ENCODE measurements at places on chromosomes 13 and 19. TPM values are rescaled to one million over a fixed set of nuclear protein-coding genes. Genes with fewer than 3 reads are reported as not detected.

GRCh38 chr13:109157275-109157674 lies 527.9 kb downstream of the MYO16 start:
- no peak overlapping the region for H3K4me3 ChIP-seq
- peaks cover 7% of the 10 kb centered on the region for H3K27me3 ChIP-seq
- H3K4me1 ChIP-seq, result peaks cover 4% of the 10 kb centered on the region
- H3K27ac ChIP-seq, result no peak overlapping the region
- DNase-seq, result no peak

DNA sequence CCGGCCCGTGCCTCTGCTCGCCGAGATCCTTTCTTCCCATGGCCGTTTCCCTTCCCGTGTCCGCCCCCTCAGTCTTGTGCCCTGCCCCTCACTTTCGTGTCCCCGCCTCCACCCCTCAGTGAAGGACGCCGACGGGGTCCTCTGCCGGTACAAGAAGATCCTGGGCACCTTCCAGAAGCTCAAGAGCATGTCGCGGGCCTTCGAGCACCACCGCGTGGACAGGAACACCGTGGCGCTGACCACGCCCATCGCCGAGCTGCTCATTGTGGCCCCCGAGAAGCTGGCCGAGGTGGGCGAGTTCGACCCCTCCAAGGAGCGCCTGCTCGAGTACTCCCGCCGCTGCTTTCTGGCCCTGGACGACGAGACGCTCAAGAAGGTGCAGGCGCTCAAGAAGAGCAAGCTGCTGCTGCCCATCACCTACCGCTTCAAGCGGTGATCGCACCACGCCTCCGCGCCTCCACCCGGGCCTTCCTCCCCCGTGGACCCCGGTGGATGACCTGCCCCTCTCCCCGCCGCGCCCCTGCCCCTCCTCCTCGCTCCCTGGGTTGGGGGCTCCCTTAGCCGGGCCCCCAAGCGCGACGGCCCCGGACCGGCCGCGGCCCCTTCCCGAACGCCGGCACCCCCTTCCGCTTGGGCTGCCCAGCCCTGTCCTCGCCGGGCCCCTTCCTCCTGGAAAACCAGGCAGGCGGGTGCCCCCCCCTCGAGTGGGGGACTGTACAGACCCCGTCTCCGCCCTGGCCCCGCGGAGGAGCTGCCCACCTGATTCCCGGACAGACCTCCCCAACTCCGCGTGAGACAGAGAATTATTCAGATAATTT lies 2.3 kb upstream of the U2AF2 start:
- H3K4me3 ChIP-seq, result peak overlapping the region; percentile 12
- H3K4me1 ChIP-seq, result peaks cover 43% of the 10 kb centered on the region
- peaks cover 18% of the 10 kb centered on the region for H3K36me3 ChIP-seq
- H3K27me3 ChIP-seq, result no peaks in the 10 kb centered on the region
- no peak overlapping the region for H3K27ac ChIP-seq
- DNase-seq, result no peak

DNA sequence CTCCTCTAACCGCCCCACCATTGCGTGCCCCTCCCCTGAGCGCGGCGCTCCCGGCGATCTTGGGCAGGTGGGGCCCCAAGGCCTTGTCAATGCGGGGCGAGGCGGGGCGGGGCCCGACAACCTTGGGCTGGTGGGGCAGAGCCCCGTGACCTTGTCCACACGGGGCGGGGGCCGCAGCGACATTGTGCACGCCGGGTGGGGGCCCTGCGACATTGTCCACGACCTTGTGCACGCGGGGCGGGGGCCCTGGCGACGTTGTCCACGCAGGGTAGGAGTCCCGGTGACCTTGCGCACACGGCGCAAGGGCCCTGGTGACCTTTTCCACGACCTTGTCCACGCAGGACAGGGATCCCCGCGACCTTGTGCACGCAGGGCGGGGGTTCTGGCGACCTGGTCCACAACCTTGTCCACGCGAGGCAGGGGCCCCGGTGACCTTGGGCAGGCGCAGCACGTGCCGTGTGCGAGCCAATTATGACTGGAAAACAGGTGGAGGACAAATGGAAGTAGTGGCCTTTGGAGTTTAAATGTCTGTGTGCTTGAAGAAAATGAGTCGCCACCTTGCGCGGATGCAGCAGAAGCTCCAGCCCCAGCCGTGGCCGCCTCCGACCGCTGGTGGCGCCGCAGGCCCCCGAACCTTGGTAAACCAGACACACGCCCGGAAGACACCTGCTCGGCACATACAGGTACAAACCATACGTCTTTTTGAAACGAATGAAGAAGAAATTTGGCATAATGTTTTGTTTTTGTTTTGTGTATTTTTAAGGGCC lies 62.6 kb downstream of the LATS2 start:
- DNase-seq, result no peak
- H3K4me3 ChIP-seq, result no peak overlapping the region
- H3K27ac ChIP-seq, result no peak overlapping the region
- H3K27me3 ChIP-seq, result peaks cover 4% of the 10 kb centered on the region
- no peaks in the 10 kb centered on the region for H3K36me3 ChIP-seq

FGF22 gene
- total RNA-seq, result not detected

DNA sequence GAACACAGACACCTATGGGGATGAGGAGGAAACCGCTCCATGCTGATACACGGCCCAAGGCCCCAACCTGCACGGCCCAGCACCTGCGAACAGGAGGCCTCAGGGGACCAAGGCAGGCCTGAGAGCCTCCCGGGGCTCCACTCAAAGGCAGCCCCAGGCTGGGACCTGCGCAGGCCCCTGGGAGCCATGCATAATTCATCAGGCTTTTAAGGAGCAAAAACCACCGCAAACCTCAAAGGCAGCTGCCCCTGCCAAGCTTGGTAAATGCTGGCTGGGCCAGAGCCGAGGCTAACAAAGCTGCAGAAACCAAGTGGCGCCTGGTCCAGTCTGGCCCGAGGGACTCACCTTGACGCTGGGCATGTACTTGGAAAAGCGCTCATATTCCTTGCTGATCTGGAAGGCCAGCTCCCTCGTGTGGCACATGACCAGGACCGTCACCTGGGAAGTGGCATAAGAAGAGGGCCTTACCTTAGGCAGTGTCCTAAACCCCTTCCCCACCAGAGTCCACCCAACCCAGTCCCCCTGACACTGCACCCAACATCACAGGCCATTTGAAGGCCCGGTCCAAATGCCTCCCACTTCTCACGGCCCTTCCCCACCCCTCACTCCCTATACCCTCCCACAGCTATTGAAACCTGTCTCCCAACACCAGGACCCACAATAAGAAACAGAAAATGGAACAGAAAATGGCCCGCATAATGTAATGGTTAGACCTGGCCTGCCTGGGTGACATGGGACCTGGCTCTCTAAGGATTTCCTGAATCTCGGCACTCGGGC lies 7.8 kb downstream of the DDX39A start:
- peak overlapping the region; percentile 57 for H3K27ac ChIP-seq
- no peaks in the 10 kb centered on the region for H3K27me3 ChIP-seq
- no peak for DNase-seq
- peaks cover 75% of the 10 kb centered on the region for H3K36me3 ChIP-seq
- peaks cover 56% of the 10 kb centered on the region for H3K4me1 ChIP-seq

- DNase-seq, result no peak
- no peak overlapping the region for H3K27ac ChIP-seq
- H3K4me3 ChIP-seq, result no peak overlapping the region
Measured at GRCh38 chr13:40165316-40165932, 501.0 kb downstream of the FOXO1 start.

DNA sequence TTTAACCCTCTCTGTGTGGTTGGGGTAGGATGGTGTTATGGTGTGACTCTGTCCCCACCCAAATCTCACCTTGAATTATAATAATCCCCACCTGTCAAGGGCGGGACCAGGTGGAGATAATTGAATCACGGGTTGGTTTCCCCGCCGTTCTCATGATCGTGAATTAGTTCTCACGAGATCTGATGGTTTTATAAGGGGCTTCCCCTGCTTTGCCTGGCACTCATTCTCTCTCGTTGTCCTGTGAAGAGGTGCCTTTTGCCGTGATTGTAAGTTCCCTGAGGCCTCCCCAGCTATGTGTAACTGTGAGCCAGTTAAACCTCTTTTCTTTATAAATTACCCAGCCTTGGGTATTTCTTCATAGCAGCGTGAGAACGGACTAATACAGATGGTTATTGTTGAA lies 68.8 kb downstream of the ARHGEF7 start:
- peaks cover 60% of the 10 kb centered on the region for H3K36me3 ChIP-seq
- no peak for DNase-seq
- no peaks in the 10 kb centered on the region for H3K27me3 ChIP-seq
- peaks cover 98% of the 10 kb centered on the region for H3K4me1 ChIP-seq
- H3K4me3 ChIP-seq, result no peak overlapping the region

GRCh38 chr13:44294876-44295275 lies 78.7 kb upstream of the SERP2 start:
- no peak overlapping the region for H3K27ac ChIP-seq
- H3K27me3 ChIP-seq, result peaks cover 10% of the 10 kb centered on the region
- H3K4me3 ChIP-seq, result no peak overlapping the region
- no peak for DNase-seq

- no peak overlapping the region for H3K27ac ChIP-seq
- peaks cover 4% of the 10 kb centered on the region for H3K36me3 ChIP-seq
- H3K4me1 ChIP-seq, result no peaks in the 10 kb centered on the region
- no peak for DNase-seq
- H3K27me3 ChIP-seq, result no peaks in the 10 kb centered on the region
- H3K4me3 ChIP-seq, result no peak overlapping the region
Measured at GRCh38 chr19:1009981-1010538, 9.8 kb downstream of the GRIN3B start.

NAA16 gene
- total RNA-seq, result 35.9 TPM

CPB2 gene
- not detected for total RNA-seq

DNA sequence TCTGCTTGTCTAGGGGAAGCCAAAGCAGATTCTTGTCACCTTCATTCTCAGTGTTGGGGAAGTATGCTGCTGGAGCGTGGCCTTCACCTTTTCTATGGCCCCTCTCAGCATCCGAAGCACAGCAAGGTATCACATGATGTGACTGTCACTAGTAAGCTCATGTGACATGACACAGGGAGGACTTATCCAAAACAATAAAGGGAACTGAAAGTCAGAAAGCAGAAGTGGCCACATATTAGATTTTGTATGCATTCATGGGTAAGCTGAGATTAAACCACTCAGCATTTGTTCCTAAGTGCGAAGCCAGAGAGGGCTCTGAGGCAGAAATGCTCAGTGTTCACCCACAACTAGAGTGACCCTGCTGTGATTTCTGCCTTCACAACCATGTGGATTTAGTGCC lies 72.8 kb upstream of the PCDH8 start:
- H3K27me3 ChIP-seq, result no peaks in the 10 kb centered on the region
- no peak overlapping the region for H3K27ac ChIP-seq
- DNase-seq, result no peak
- H3K36me3 ChIP-seq, result no peaks in the 10 kb centered on the region
- H3K4me1 ChIP-seq, result no peaks in the 10 kb centered on the region
- no peak overlapping the region for H3K4me3 ChIP-seq

DNA sequence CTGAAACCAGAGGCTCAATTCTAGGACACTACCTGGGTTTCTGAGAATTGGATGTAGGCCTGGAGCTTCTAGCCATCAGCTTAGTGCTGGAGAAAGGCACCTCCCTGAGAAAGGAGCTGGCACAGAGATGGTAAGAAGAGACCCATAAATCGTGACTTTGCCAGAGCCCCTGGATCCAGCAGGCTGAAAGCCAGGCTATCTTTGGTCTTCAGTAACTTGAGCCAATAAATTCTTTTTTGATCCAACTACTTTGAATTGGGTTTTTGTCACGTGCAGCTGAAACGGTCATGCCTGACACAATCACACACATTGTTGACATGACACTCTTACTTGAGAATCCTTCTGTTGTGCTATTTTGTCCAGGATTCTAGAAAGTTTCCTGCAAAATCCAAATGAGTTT lies 103.4 kb downstream of the LHFPL6 start:
- no peaks in the 10 kb centered on the region for H3K27me3 ChIP-seq
- no peaks in the 10 kb centered on the region for H3K4me1 ChIP-seq
- no peak overlapping the region for H3K27ac ChIP-seq
- H3K4me3 ChIP-seq, result no peak overlapping the region

DNA sequence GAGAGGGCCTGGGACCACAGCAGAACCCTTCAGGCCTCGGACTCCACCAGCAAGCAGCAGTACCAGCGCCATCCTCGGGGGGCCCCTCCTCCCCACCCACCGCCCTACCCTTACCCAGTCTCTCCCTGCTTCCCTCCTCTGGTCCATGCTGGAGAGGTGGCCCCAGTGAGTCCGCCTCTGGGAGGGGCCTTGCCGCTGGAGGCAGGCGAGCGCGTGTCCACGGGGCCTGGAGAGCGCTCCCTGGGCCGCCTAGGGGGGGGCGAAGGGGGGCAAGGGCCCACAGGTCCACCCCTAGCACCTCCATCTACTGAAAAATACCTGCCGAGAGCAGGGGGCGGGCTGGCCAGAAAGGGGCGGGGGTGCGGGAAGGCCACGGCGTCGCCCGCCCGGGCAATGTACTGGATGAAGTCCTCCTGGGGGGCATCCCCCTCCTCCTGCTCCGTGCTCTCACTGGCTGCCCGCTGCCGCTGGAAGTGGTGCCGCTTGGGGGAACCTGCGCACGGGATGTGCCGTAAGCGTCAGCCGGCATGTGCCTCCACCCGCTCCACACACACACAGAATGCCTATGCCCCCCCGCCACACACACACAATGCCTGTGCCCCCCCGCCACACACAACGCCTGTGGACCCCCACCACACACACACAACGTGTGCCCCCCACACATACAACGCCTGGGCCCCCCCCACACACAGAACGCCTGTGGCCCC lies 6.9 kb downstream of the CBARP start:
- DNase-seq, result no peak
- H3K36me3 ChIP-seq, result no peaks in the 10 kb centered on the region
- H3K27me3 ChIP-seq, result no peaks in the 10 kb centered on the region
- no peak overlapping the region for H3K27ac ChIP-seq

- H3K4me1 ChIP-seq, result no peaks in the 10 kb centered on the region
- no peak for DNase-seq
Measured at GRCh38 chr19:29056535-29056934, 156.4 kb downstream of the UQCRFS1 start.

GRCh38 chr13:55160867-55161266 lies 1979.9 kb upstream of the PRR20A start:
- no peak overlapping the region for H3K27ac ChIP-seq
- no peak for DNase-seq
- no peaks in the 10 kb centered on the region for H3K4me1 ChIP-seq
- H3K27me3 ChIP-seq, result no peaks in the 10 kb centered on the region
- H3K36me3 ChIP-seq, result no peaks in the 10 kb centered on the region

DNA sequence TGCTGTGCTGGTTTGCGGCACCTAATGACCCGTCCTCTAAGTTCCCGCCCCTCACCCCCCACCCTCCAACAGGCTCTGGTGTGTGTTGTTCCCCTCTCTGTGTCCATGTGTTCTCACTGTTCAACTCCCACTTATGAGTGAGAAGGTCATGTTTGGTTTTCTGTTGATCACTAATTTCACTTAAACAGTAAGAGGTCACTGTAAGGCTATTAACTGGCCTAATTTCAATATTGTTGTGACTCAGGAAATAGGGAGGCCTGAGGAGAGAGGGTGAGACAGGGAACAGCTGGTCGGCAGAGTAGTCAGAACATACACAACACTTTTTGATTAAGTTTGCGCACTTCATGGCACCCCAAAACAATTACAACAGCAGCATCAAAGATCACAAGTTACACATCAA lies 15.6 kb downstream of the TUBGCP3 start:
- DNase-seq, result no peak
- no peak overlapping the region for H3K4me3 ChIP-seq
- peaks cover 26% of the 10 kb centered on the region for H3K36me3 ChIP-seq
- H3K4me1 ChIP-seq, result peaks cover 32% of the 10 kb centered on the region
- H3K27ac ChIP-seq, result no peak overlapping the region
